ENCODE measurements at places on chromosomes 3 and 15.

GRCh38 chr3:47961815-47962606, 54.2 kb downstream of the MAP4 start:
- H3K4me1 ChIP-seq = peaks cover 15% of the 10 kb centered on the region
- H3K4me3 ChIP-seq = no peak overlapping the region
- H3K36me3 ChIP-seq = no peaks in the 10 kb centered on the region
- H3K27me3 ChIP-seq = no peaks in the 10 kb centered on the region

DNA sequence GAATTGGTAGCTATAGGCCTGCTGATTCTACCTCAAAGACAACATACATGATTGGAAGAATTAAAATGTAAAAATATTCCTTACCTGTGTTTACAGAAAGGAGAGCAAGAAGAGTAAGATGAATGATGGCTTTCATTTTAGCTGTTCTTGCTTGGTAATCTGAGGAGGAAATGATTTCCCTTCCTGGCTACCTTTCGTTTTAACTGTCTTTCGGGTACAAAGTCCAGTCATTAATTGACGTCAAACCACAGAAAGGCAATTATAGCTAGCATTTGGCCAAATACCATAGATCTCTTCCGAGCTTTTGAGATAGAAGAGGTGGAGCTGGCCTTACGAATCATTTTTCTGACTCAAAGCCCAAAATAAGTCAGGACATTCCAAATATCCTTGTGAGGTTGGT, at the start of gene MUC13:
Gene MUC13 (minus strand): TSS at position 175 of the 400 bp plus-strand sequence. CDS start 39 bp downstream, at position 136.
- no peaks in the 10 kb centered on the region for H3K27me3 ChIP-seq
- no peaks in the 10 kb centered on the region for H3K4me1 ChIP-seq
- no peak for DNase-seq
- H3K36me3 ChIP-seq = no peaks in the 10 kb centered on the region
- H3K4me3 ChIP-seq = no peak within 1 kb of the TSS
- H3K27ac ChIP-seq = no peak within 1 kb of the TSS

- H3K27ac ChIP-seq = no peak overlapping the region
- no peaks in the 10 kb centered on the region for H3K4me1 ChIP-seq
- no peak overlapping the region for H3K4me3 ChIP-seq
- H3K27me3 ChIP-seq = no peaks in the 10 kb centered on the region
These were observed 36.7 kb downstream of the SRP14 start for GRCh38 chr15:40002295-40002694.

- no peak overlapping the region for H3K27ac ChIP-seq
- DNase-seq = no peak
- H3K4me1 ChIP-seq = peaks cover 12% of the 10 kb centered on the region
- no peaks in the 10 kb centered on the region for H3K27me3 ChIP-seq
- H3K4me3 ChIP-seq = no peak overlapping the region
- H3K36me3 ChIP-seq = peaks cover 2% of the 10 kb centered on the region
These were observed 17.0 kb downstream of the ACAP2 start for GRCh38 chr3:195425849-195426248.

DNA sequence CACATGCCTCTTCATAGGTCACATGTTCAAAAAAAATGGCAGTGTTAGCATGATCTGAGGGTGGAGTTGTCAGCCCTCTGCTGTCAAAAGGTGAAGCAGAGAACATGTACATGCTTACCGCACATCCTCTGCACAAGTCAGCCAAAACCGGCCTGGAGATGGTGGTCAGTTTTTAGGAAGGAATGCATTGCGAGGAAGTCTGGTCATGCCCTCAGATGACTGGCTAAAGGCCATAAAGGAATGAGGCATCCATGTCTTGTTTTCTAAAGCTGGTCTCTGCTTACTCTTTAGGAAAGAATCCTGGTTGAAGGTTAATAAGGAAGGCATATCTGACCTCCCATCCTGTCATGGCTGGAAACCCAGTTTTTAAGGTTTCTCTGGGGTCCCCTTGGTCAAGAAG, 292.0 kb upstream of the CCDC54 start:
- H3K27me3 ChIP-seq = no peaks in the 10 kb centered on the region
- no peak overlapping the region for H3K4me3 ChIP-seq
- no peaks in the 10 kb centered on the region for H3K4me1 ChIP-seq
- H3K27ac ChIP-seq = no peak overlapping the region
- DNase-seq = no peak

DNA sequence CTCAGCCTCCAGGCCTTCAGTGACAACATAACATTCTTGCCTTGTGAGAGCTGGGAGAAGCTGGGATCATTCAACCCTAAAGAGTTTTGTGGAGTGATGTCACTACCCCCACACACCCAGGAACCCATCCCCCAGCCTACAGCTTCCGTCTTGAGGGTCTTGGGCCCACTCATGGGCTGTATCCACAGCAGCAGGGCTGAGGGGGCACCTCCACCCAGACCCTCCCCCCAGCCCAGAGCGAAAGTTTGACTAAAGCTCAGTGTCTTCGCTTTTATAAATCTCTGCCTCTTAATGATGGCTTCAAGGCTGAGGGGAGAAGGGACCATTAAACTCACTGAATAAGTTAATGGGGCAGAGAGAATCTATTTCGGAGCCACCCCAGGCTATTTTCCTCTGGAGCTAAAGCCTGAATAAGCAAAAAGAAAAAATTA, 23.8 kb downstream of the NTRK3 start:
- H3K36me3 ChIP-seq = no peaks in the 10 kb centered on the region
- no peak for DNase-seq
- no peaks in the 10 kb centered on the region for H3K4me1 ChIP-seq
- no peak overlapping the region for H3K4me3 ChIP-seq

GRCh38 chr3:67296039-67296892, 298.2 kb downstream of the KBTBD8 start:
- no peaks in the 10 kb centered on the region for H3K27me3 ChIP-seq
- no peaks in the 10 kb centered on the region for H3K36me3 ChIP-seq
- no peak overlapping the region for H3K27ac ChIP-seq
- DNase-seq = no peak
- H3K4me1 ChIP-seq = no peaks in the 10 kb centered on the region

- H3K4me3 ChIP-seq = no peak overlapping the region
- DNase-seq = no peak
- peaks cover 5% of the 10 kb centered on the region for H3K4me1 ChIP-seq
- no peaks in the 10 kb centered on the region for H3K36me3 ChIP-seq
- peaks cover 20% of the 10 kb centered on the region for H3K27me3 ChIP-seq
- no peak overlapping the region for H3K27ac ChIP-seq
These were observed 7.3 kb downstream of the BOC start for GRCh38 chr3:113218681-113219045.

DNA sequence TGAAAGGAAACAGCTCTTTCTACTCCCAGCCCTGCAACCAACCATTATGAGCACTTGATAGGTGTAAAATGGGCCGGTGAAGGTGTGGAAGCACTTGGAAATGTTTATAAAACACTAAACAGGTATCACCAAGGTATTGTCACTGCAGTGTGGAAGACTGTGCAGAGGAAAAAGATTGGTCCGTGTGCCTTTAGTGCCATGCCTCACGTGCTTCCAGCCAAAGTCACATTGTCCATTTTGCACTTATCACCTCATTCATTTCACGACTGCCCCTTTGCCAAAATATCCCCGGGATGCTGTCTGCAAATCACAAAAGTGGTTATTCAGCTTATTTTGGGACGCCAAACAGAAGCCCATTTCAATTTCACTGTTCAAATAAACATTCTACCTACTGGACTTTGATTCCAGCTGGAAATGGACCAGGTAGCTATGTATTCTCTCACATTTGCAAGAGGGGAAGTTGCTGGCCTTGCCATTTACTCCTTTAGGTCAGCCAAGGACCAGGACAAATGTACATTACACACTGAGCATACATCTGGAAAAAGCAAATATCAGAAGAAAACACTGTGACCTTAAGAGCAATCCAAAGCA, 58.4 kb downstream of the ARRDC4 start:
- no peak for DNase-seq
- no peaks in the 10 kb centered on the region for H3K36me3 ChIP-seq
- H3K27me3 ChIP-seq = no peaks in the 10 kb centered on the region
- H3K4me1 ChIP-seq = no peaks in the 10 kb centered on the region

- H3K27ac ChIP-seq = no peak overlapping the region
- DNase-seq = no peak
- H3K36me3 ChIP-seq = no peaks in the 10 kb centered on the region
- no peak overlapping the region for H3K4me3 ChIP-seq
These were observed 138.9 kb downstream of the APBA2 start for GRCh38 chr15:29024662-29025061.

DNA sequence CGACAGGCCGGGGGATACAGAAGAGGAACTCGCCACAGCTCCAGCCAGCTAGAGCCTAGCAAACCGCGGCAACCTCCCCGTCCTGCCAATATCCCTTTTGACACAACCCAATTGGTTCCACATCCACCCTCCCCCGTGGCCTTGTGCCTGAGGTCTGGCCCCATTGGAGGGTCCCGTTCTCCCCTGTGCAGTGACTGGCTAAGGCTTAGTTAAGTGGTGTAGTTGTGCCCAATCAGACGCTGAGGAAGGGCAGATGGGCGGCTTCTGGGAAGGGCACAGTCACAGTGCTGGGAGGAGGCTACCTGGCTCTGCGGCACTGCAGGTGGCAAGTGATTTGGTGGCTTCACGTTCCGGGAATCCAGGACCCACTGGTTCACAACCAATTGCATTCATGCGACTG, 78.6 kb downstream of the SNRK start:
- peaks cover 3% of the 10 kb centered on the region for H3K4me1 ChIP-seq
- H3K36me3 ChIP-seq = no peaks in the 10 kb centered on the region
- DNase-seq = no peak
- no peak overlapping the region for H3K4me3 ChIP-seq
- H3K27ac ChIP-seq = no peak overlapping the region

GRCh38 chr3:66991459-66991858, 6.6 kb upstream of the KBTBD8 start:
- no peaks in the 10 kb centered on the region for H3K27me3 ChIP-seq
- H3K4me1 ChIP-seq = no peaks in the 10 kb centered on the region
- H3K4me3 ChIP-seq = no peak overlapping the region
- DNase-seq = no peak
- H3K27ac ChIP-seq = no peak overlapping the region
- no peaks in the 10 kb centered on the region for H3K36me3 ChIP-seq

DNA sequence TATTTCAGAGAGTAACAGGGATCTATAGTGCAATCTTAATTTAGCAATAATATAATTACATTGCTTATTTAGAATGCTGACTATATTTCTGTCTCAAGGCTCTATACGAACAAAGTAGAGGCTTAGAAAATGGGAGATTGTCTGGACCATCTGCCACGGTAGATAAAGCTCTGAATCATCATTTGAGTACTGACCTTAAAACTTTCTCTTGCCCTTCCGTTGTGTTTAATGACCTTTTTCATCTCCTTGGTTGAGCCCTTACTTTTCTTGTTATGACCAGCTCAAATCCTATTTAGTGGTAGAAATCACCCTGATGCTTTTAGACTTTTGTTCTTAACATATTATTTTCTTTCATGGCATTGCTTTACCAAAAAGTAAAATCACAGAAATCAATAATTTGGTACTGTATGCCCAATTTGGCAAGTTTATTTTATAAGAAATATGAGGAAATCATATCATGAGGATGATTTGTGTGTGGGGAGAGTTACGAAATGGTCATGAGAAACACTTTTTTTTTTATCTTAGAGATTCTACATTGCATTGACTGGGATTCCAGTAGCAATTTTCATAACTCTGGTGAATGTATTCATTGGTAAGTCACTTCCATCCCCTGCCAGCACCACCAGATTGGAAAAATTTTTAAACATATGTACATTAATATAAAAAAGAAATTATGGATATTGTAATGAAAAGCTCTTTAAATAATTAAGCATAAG, 11.0 kb downstream of the NDUFB5 start:
- no peak overlapping the region for H3K27ac ChIP-seq
- H3K4me1 ChIP-seq = no peaks in the 10 kb centered on the region
- DNase-seq = no peak
- H3K36me3 ChIP-seq = peaks cover 18% of the 10 kb centered on the region
- no peak overlapping the region for H3K4me3 ChIP-seq
- H3K27me3 ChIP-seq = no peaks in the 10 kb centered on the region

GRCh38 chr3:146326875-146327543, 76.1 kb upstream of the PLSCR4 start:
- no peaks in the 10 kb centered on the region for H3K27me3 ChIP-seq
- H3K4me1 ChIP-seq = no peaks in the 10 kb centered on the region
- H3K36me3 ChIP-seq = no peaks in the 10 kb centered on the region
- no peak overlapping the region for H3K27ac ChIP-seq

- peaks cover 63% of the 10 kb centered on the region for H3K36me3 ChIP-seq
- H3K4me1 ChIP-seq = no peaks in the 10 kb centered on the region
- DNase-seq = no peak
- no peak overlapping the region for H3K27ac ChIP-seq
These were observed 23.3 kb downstream of the IDH2 start for GRCh38 chr15:90078965-90079364.

- no peak overlapping the region for H3K27ac ChIP-seq
- H3K4me3 ChIP-seq = no peak overlapping the region
- H3K36me3 ChIP-seq = no peaks in the 10 kb centered on the region
- H3K27me3 ChIP-seq = no peaks in the 10 kb centered on the region
These were observed 6.5 kb downstream of the OR5K4 start for GRCh38 chr3:98359993-98360675.

GRCh38 chr3:106305882-106306435, 437.1 kb upstream of the CBLB start:
- no peak for DNase-seq
- no peak overlapping the region for H3K27ac ChIP-seq
- no peaks in the 10 kb centered on the region for H3K36me3 ChIP-seq

DNA sequence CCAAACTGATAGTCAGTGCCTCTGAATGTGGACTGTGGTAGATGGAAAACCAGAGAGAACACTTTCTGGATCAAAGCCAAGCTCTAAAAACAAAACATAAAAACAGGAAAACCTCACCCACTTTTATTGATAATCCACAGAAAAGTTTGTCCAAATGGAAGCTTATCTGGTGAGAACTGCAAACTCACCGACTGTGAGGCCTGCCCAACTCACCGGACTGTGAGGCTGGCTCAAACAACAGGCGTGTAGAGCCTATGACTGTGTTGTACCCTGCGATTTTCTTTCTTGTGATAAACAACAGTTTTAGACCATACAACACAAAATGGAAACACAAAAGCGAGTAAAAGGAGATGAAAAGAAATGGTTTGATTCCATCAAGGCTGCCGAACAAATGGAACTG, 7.2 kb downstream of the PRR23C start:
- H3K4me3 ChIP-seq = no peak overlapping the region
- no peak for DNase-seq
- no peaks in the 10 kb centered on the region for H3K36me3 ChIP-seq
- H3K4me1 ChIP-seq = no peaks in the 10 kb centered on the region
- H3K27ac ChIP-seq = no peak overlapping the region

GRCh38 chr15:32972686-32973085, 221.8 kb downstream of the FMN1 start:
- no peak overlapping the region for H3K27ac ChIP-seq
- no peak overlapping the region for H3K4me3 ChIP-seq

GRCh38 chr15:71674354-71674753, 136.0 kb upstream of the NR2E3 start:
- no peak overlapping the region for H3K4me3 ChIP-seq
- no peak overlapping the region for H3K27ac ChIP-seq
- no peaks in the 10 kb centered on the region for H3K36me3 ChIP-seq
- no peak for DNase-seq
- no peaks in the 10 kb centered on the region for H3K27me3 ChIP-seq

GRCh38 chr3:12918231-12918630, 76.9 kb upstream of the RPL32 start:
- no peaks in the 10 kb centered on the region for H3K27me3 ChIP-seq
- H3K4me1 ChIP-seq = peaks cover 43% of the 10 kb centered on the region
- H3K4me3 ChIP-seq = no peak overlapping the region
- peaks cover 99% of the 10 kb centered on the region for H3K36me3 ChIP-seq
- no peak for DNase-seq

All from CD4-positive, alpha-beta T cell (primary cell).